ENCODE measurements at places on chromosomes 7 and 10.

DNA sequence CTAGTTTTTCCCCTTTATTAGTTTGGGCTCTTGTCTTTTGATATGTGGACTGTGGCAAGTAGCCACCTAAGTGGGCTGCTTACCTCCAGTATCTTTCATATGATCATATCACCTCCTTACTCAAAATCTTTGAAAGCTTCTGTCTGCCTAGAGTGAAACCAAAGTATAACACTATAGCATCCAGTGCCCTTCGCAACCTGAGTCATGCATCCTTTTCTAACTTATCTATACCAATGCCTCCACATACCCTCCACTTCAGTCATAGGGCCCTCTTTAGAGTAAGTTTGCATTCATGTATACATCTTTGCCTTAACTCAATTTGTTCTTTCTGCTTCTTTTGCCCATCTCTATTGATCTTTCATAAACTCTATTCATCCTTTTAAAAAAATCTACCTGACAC, 15.7 kb upstream of the MACC1 start:
- no peak for DNase-seq

DNA sequence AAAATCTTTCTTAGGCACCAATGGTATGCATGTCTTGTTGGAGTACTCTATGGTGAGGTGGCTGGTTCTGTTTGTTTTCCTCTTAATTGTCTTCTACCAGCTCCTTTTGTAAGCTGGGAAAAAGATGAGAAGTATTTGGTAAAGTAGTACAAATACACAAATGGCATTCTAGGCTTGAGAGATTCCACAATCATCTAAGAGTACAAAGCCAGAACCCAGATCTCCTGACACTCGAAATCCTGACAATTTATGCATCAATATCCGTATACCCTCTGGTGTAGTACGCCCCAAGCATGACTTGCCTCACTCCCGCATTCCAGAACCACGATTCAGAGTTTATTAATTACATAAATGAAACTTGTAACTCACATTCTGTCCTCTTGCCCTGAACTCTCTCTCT, 43.5 kb downstream of the CDCA7L start:
- no peak for DNase-seq

DNA sequence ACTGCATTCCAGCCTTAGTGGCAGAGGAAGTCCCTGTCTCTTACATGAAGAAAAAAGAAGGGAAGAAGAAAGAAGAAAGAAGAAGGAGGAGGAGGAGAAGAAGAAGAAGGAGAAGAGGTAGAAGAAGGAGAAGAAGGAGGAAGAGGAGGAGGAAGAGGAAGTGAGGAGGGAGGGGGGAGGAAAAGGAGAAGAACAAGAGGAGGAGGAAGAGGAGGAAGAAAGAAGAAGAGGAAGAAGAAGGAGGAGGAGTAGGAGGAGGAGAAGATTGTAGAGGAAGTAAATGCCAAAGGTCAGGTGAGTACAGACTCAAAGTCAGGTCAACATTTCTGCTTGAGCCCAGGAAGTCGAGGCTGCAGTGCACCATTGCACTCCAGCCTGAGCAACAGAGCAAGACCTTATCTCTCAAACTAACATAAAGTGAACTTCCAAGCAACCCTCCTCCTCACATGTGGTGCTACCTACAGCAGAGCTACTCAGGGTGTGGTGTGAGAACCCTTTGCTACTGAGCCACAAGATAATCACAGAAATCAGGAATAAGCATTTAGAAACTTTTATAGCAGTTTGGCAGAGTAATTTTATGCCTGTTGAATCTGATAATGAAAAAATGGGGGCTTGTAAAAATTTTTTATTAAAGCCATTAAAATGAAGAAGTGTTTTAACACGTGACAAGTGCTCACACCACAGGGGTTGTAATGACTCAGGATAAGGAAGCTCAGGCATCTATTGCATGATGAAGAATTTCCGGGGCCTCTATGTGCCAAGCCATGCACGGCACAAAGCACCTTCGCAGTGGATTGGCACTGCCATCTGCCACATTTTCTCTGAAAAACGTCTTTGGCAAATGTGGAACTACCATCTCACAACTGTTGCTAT, 224.9 kb upstream of the AUTS2 start:
- DNase-seq, result peak; percentile 33

GRCh38 chr7:157347217-157347904, 10.6 kb downstream of the DNAJB6 start:
- DNase-seq, result peak; percentile 77

- DNase-seq, result no peak
These were observed 22.2 kb upstream of the PARP12 start for GRCh38 chr7:140084972-140085371.

GRCh38 chr7:50921114-50921813, 138.6 kb upstream of the GRB10 start:
- no peak for DNase-seq

DNA sequence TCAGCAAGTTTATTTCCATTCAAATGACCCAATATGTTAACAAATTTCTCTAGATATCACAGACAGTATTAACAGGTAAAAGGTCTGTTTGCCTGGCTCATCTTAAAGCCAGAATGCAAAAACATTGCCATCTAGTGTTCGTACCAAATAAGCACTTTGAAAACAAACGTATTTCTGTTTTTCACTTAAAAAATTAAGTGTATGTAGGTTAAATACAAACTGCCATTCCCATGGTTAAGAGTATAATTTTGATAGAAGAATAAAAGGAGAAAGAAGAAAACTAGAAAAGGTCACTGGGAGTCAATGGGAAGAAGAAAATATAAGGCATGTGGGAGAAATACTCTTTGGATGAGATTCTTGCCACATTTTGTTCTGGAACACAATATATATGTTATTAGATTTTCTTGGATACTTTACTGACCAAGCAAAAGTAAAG, 51.0 kb downstream of the ORC5 start:
- peak; percentile 12 for DNase-seq

DNA sequence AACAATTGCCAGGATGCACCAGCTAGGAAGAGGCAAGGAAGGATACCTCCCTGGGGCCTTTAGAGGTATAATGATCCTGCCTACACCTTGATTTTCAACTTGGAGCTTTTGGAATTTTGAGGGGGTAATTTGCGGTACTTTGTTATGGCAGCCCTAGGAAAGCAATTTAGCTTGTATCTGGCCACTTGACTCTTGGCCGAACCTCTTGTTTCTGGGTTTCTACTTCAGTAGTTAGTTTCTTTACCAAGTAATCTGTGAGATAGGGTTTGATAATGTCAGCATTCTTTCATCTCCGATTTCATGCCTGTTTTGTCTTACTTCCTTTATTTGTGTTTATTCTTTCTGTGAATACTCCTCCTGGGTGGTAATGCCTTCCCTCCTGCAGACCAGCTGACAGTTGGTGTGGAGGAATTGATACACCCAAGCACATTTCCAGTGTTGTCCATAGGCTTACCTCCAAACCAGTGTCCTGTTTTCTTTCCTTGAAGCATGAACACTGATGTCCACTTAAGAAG, 163.7 kb downstream of the SND1 start:
- DNase-seq, result no peak

DNA sequence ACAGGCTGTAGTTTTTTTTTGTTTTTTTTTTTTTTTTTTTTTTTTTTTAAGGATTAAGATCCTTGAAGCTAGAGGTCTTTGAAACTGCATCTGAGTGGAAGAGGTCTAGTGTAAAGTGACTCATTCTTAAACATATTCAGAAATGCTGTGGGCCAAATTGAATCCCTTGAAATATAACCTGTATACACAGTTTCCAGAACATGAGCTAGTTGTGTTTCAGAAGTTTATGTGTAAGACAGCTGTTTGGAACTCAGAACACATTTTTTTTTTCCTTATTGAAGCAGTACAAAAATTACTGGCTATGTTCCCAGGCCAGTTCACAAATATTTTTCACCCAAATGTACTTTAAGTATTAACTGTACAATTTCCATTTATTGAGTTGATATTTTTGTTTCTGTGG, 67.9 kb downstream of the PPP1R9A start:
- DNase-seq, result peak; percentile 59

- DNase-seq, result no peak
These were observed 324.4 kb upstream of the AOAH start for GRCh38 chr7:37048674-37049073.

DNA sequence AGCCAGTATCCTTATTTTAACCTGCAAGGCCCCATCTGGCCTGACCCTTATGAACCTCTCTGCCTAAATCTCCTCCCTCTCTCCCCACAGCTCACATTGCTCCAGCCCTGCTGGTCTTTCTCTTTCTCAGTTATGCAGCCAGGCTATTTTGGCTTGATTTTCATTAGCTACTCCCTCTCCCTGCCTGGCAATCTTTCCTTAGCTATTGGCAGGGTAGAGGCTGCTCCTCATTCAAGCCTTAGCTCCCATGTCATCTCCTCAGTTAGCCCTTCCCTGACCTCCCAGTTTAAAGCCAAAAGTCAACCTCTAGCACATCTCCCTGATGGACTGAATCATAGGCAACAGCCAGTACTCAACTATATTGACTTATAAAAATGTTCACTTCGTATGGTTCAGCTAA, 214.4 kb upstream of the CELF2 start:
- no peak for DNase-seq

DNA sequence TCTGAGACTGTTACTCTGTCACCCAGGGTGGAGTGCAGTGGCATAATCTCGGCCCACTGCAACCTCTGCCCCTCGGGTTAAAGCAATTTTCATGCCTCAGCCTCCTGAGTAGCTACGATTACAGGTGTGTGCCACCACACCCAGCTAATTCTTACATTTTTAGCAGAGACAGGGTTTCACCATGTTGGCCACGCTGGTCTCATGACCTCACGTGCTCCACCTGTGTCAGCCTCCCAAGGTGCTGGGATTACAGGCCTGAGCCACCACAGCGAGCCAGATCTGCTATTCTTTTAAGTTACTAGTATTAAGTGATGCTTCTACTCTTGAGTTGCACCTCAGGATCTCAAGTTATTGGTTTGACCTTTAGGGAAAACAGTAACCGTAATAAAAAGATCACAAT, 23.0 kb upstream of the KMT2E start:
- DNase-seq, result no peak

DNA sequence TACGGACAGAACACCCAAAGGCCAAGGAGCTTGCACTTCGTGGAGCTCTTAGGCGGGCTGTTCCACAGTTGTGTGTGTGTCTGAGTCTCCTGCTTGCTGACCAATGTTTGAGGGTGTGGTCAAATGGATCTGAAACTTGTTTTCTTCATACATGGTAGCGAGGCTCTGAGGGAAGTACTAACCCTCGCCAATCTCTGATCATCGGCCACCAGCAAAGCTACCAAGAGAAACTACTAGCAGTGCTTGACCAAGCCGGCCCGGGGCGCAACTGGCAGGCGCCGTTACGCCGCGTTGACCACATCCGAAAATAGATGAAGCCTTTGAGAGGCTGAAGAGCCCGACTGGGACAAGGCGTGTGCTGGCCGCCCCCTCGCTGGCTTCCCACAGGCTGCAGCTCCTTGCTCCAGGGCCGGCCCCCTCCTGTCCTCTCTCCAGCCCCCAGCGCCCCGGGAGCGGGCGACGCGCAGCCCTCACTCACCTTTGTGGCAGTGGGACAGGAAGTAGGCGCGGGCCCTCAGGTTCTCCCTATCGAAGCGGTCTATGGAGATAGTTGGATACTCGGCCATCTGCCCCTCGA, 384 bp downstream of the DCLRE1C start:
- DNase-seq, result peak; percentile 34

- DNase-seq, result peak; percentile 35
These were observed 37.4 kb upstream of the BET1 start for GRCh38 chr7:94041529-94041928.

GRCh38 chr10:8424555-8425211, 370.2 kb downstream of the GATA3 start:
- DNase-seq, result no peak

DNA sequence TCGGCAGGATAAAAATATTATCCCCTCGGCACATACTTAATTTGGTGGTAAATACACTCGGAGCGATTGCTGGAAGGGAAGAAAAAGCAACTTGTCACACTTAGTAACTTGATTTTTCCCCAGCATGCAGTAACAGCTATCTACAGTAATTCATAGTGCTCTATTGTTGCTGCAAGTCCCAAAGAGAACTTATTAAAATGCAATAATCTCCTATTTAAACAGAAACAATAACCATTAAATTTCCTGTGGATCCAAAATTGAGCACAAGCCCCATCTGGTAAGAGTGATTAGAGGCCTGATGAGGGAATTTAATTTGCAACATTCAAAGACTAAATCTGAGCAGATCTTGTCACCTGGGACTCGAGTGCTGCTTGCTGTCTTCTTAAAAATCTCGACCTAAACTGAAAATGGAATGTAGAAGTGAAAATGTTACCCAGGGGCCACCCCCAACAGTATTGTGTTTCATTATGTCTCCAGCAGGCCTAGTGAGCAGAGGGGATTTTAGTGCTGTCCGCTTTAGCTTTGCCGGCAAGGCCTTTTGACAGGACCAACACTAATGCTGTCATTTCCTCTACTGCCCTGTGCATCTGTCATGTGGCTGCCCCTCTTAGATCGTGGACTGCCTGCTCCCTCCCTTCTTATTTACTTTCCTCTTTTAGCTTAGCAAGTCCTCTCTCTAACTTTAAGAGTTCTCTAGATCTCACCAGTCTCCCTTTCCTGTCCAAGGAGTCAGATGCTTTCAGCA, 639.7 kb downstream of the AUTS2 start:
- DNase-seq, result no peak

- no peak for DNase-seq
These were observed 637.2 kb downstream of the INHBA start for GRCh38 chr7:41065663-41066062.

GRCh38 chr7:28481091-28481926, 69.0 kb downstream of the CREB5 start:
- DNase-seq, result peak; percentile 45

DNA sequence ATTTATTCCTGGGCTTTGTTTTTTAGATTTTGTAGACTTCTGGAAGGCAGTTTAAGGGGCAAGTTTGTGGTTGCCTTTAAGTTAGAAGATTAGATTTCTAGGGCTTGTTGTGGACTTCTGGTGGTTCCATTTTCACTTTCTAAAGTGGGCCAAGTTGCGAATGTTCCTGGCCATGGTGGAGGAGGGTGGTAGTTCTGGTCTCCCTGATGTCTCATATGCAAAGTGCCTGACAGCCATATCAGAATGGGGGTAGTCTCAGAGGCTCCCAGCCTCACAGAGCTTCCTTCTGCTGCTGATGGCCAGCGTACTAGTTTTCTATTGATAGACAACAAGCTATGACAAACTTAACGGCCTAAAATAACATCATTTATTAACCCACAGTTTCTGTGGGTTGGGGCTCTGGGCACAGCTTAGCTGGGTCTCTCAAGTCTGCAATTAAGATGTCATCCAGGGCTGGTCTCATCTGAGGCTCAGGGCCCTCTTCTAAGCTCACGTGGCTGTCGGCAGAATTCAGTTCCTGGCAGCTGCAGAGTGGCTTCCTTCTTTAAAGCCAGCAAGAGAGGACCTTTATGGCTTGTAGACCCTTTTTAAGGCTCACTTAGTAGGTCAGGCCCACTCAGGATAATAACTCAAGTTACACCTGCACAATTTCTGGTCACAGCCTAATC, 44.8 kb downstream of the BMPER start:
- no peak for DNase-seq

DNA sequence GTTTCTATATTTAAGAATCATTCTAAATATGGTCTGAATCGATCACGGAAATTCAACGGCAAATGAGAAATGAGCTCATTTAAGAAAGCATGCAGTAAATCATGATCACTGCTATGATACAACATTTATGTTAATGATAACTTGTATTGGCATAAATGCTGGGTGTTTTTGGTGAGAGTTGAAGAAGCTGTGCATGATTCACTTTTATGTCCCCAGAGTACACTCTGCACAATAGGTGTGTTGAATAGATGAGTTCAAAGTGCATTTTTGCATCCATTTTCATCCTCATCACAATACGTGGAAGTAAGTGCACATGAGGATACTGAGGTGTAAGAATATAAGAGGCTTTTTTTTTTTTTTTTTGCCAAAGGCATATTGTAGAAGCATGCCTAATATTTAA, 169.3 kb downstream of the PPP1R17 start:
- no peak for DNase-seq

- DNase-seq, result no peak
These were observed 6.1 kb downstream of the ZP3 start for GRCh38 chr7:76430836-76431235.
